ENCODE measurements at places on chromosomes 6 and 20.
A peak's percentile ranks its signal among the peaks of the same experiment; 100 is the strongest.

GRCh38 chr6:70956451-70957283 is at the start of gene B3GAT2:
Gene B3GAT2, minus strand, starts transcription at chr6:70957060. Its CDS starts 631 bp downstream, at chr6:70956429.
- DNase-seq = no peak

DNA sequence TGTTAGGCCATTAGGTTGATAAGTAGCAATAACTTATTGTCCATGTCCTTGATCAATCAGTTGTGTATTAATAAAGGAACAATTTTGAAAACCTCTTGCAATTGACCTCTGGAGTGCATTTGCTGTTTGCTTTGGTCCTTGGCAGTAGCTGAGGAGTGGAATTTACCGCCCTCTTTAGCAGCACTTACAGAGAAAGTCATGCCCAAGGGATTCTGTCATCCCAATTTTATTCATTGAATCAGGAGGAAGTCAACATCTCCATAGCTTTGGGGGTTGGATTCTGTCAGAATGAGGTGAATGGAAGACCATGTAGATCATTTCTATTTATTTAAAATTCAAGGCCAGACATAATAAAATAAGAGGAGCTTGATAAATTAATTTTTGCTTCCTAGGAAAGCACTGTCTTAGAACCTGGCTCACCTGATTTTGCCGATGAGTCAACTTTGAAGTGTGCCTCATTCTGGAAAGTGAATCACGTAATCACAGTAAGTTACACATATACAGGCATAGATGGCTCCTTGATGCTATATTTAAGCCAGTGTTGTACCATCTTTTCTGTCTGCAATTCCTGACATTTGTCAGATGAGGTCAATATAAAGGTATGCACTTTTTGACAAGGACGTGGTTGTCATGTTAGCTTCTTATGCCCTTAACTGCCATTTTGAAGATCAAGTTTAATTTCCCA is 128.7 kb upstream of the MLIP start:
- DNase-seq = no peak

DNA sequence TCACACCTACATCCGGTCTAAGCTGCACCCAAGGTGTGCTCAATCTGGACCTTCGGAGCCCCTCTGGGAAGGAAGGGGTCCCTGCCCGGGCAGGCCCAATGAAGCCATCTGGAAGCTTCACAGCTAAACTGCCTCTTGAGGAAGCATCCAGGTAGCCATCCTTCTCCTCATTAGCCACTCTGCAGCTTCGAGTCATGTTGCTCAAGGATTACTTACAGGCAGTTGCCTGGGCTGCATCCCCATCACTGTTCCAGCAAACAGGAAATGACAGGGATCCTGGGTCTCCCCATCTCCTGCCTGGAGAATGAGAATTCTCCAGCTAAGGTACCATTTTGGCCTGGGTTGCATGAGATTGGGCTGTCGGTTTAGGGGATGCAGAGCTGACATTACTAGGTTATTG is 91.7 kb downstream of the ERMARD start:
- no peak for DNase-seq

DNA sequence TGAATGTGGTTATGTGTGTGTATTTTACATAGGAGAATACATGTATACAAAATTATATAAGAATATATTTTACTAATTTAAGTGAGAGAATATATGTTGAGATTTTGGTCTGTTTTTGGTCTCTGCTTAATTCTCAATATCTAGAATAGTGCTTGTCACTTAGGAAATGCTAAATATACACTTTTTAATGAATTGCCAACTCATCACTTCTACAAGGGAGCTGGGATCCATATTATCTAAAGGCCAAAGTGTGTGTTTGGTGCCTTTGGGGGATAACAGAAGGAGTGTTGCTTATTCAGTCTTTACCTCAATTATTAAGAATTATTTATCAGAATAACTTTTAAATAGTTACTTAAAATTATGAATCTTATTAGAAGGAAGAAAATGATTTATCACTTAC is 1304.8 kb downstream of the HACE1 start:
- DNase-seq = no peak

DNA sequence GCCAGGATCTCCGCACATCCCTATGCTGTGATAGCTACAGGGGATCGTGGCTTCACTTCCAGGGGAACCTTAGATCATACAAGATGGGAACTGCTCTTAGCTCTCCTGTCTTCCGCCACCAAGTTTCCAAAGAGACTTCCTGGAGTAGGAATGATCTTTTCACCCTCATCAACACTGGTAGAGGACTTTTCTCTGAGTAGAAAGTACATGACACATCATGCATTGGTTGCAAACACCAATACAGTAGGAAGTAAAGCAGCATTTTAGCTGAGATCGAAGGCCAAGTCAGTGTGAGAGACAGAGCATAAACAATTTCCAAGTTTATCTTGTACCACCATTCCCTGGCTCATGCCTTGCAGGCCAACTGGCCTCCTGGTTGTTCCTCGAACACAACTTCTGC is 113.1 kb upstream of the NEDD9 start:
- no peak for DNase-seq

GRCh38 chr6:47379328-47379727 is 69.6 kb upstream of the TNFRSF21 start:
- DNase-seq = no peak

- DNase-seq = no peak
Observed at GRCh38 chr6:5679691-5680090, 327.0 kb downstream of the NRN1 start.

DNA sequence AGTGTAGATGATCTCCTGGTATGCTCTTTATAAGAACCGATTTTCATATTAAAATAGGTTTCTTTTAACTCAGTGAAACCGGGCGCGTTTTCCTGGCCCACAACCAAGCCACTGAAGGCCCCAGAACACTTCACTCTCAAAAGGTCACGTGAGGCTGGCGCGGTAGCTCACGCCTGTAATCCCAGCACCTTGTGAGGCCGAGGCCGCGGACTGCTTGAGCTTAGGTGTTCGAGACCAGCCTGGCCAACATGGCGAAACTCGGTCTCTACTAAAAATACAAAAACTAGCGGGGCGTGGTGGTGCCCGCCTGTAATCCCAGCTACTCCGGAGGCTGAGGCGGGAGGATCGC is 402 bp upstream of the TAF8 start:
- DNase-seq = no peak

GRCh38 chr6:153962555-153962954 is 76.5 kb upstream of the OPRM1 start:
- DNase-seq = no peak

DNA sequence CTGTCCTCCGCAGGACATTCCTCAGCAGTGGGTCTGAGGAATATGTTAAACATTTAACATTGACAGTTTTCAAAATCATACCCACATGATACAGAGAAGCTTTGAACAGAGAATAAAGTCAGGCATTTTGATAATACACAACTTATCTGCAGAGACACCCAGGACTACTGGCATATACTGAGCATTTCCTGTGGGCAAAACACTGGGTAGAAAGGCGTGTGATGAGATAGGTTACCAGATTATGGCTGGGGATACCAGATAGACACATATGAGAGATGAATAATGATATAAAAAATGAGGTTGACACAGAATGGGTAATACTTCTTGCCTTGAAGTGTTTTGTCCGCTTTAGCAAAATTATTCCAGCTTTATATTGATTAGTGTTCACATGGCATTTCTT is 31.4 kb upstream of the TRIM26 start:
- DNase-seq = no peak

DNA sequence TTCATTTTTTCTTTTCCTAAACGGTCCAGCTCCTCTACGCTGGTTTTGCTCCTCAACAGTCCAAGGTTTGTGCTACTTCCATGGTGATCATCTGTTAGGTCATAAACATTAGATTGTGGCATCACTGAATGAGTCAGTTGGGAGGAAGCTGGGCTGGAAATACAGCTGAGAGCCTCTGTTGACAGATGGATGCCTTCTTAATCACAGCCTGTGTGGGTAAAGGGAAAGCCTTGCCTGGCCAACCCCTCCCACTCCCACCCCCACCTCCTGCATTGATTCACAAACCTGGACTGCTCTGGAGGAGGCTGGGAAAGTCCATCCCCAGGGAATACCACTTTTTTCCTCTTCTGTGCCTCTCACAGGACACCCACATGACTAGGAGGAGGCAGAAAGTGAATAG is 180.6 kb upstream of the CCN2 start:
- DNase-seq = peak; percentile 97

- no peak for DNase-seq
Observed at GRCh38 chr6:42292004-42292740, 74.5 kb upstream of the MRPS10 start.

DNA sequence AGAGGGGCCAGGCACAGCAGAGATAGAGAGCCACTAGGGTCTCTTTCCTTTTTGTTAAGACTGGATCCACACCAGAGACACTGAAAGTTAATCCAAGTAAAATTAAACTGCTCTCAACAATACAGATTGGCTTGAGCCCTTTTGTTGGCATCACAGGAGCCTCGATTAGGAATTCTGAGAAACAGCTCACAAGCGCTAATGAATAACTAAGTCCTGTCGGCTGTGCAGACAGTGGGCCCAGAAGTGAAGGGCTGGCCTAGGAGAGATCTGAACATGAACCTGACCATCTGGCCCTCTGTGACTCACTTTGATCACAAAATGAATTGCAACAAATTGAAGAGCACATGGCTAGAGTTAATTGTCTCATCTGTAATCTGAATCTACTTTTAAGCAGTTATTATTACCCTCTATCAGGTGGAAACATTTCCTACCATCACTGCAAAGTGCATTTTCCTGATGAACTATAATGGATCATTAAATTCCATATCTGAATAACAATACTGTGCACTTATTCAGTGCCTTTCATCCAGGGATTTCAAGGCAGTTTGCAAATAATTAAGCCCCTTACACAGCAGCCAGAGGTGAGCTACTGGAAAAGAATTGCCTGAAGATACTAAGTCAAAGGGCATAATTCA is 3.2 kb downstream of the BACH2 start:
- DNase-seq = no peak

- DNase-seq = no peak
Observed at GRCh38 chr6:167276772-167277533, 14.2 kb upstream of the UNC93A start.

GRCh38 chr20:1935696-1936366 is 40.6 kb downstream of the SIRPA start:
- no peak for DNase-seq

GRCh38 chr6:154252678-154253077 is 103.9 kb downstream of the IPCEF1 start:
- DNase-seq = peak; percentile 1

- DNase-seq = no peak
Observed at GRCh38 chr6:102039441-102039840, 645.9 kb downstream of the GRIK2 start.

DNA sequence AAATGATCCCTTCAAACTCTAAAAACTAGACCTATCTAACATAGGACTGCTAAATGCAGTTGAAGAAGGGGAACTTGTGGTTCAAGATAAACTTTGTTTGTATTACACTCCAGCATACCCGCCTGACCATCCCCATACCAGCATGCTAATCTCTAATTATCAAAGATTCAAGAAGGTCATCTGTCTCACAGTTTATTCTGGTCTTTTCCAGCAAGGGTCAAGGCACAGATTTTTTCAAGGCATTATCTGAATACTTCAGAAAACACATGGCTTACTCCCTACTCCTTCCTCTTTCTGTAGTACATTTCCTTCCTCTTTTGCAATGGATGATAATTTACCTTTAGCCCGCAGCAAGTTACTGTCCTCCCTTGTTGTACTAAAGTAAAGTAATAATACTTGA is 174.1 kb downstream of the PKHD1 start:
- DNase-seq = no peak

GRCh38 chr6:113570641-113571040 is 286.5 kb upstream of the MARCKS start:
- DNase-seq = no peak
